NCI-H2029 treated with DMSO at 0.1 percent for 48 hours (cell line): ENCODE measurements at places on chromosomes 16 and 17.

DNA sequence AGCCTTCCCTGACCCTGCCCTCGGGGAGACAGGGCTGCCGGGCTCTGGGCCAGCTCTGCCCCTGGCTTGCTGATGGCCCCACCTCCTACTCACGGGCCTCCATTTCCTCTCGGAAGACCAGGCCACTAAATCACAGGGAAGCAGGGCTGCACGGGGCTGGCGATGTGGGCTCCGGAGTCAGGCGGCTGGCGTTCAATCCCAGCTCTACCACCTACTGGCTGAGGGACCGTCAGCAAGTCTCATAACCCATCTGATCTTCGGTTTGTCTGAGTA lies 113.4 kb downstream of the AMFR start:
- peak; percentile 79 for DNase-seq

- no peak for DNase-seq
Observed at GRCh38 chr16:79099716-79100115, 500.8 kb downstream of the MAF start.

DNA sequence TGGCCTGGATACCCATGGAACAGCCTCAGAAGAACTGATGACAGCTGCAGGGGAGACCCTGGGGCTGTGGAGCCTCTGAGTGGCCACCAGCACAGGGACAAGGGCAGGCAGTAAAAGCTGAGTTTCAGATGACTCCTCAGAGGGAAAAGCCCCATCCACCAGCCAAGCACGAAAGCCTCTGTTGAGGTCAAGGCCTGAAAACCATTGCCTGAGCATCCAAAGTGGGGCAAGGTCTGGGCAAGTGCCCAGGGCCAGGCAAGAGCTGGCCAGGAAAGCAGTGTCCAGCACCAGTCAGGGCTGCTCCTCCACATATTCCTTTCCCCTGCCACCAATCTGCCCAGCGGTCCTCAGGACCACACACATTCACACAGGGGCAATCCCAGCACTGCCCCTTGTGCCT lies 16.4 kb downstream of the ATP6V0D1 start:
- no peak for DNase-seq

DNA sequence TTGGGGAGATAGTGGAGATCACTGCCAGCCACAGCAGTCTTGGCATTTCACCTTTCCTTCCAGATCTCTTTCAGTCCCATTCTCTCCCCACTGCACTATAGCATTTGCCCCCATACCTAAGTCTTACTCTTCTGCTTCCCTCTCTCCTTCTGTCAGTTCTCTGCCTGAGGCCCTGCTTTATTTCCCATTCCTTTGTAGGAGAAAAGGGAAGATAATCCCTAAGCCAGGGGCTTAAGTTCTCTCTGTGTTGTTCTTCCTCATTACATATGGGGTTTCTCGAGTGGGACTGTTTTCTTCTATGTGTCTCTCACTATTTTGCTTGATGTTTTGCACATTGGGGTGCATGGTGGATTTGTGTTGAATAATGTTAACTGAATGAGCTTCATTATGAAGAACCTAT lies 6.4 kb downstream of the KDM6B start:
- DNase-seq, result no peak

- no peak for DNase-seq
Observed at GRCh38 chr16:47016700-47017133, 43.2 kb upstream of the DNAJA2 start.

GRCh38 chr17:81652906-81653771 lies 3.2 kb downstream of the PDE6G start:
- no peak for DNase-seq

GRCh38 chr16:85491798-85492294 lies 121.3 kb upstream of the GSE1 start:
- no peak for DNase-seq

DNA sequence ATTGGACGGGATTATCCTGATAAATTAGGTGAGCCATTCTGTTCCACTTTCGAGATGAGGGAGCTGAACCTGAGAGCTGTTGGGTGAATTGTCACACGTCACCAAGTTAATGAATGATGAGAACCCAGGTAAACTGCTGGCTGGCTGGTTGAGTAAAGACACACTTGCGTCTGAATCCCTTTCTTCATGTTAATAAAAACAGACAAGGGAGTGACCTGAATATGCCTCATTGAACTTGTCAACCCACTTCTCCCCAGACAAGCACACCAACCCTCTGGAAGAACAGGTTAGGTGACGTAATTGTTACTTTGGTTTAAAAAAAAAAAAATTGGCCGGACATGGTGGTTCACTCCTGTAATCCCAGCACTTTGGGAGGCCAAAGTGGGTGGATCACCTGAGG lies 400.9 kb upstream of the CDH5 start:
- no peak for DNase-seq

DNA sequence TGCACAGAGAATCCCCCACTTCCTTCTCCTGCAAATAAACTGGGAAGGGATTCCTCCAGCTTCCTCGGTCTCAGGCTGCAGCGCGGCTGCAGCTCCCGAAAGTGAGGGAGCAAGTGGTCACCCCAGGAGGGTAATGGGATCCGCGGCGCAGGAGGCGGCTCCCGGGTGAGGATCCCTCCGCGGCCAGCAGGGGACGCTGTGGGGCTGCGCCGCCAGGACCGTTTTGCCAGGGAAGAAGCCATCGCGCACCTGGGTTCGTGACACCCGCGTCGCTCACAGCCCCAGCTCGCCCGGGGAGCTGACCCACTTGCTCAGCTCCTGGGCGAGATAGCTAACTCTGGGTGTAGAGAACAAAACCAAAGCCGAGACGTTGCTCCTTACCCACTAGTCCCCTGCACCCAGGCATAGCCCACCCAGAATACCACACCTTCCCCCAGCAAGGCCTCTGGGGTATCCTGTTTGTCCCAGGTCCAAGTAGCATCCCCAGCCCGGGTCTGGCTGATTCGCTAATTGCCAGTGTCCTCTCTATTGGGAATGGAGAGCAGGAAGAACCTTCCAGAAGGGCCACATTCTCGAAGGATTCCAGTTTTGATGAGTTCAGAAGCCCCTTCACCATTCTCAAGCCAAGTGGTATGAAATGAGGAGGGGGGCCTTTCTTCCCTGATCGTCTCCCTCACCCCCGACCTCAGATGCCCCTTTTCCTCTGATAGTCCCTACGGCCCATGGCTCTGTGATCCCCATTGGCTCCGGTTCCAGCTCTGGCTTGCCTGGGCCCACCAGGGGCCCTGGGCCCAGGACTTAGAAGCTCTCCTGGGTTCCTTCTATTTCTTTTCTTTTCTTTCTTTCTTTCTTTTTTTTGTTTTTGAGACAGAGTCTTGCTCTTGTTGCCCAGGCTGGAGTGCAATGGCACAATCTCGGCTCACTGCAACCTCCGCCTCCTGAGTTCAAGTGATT lies 14.1 kb downstream of the CYGB start:
- no peak for DNase-seq

GRCh38 chr17:79508291-79508716 lies 102.5 kb downstream of the RBFOX3 start:
- DNase-seq, result no peak

GRCh38 chr17:77423589-77424451 lies 283.1 kb downstream of the SEC14L1 start:
- DNase-seq, result no peak

GRCh38 chr16:53561101-53561888 lies 58.3 kb upstream of the AKTIP start:
- no peak for DNase-seq

DNA sequence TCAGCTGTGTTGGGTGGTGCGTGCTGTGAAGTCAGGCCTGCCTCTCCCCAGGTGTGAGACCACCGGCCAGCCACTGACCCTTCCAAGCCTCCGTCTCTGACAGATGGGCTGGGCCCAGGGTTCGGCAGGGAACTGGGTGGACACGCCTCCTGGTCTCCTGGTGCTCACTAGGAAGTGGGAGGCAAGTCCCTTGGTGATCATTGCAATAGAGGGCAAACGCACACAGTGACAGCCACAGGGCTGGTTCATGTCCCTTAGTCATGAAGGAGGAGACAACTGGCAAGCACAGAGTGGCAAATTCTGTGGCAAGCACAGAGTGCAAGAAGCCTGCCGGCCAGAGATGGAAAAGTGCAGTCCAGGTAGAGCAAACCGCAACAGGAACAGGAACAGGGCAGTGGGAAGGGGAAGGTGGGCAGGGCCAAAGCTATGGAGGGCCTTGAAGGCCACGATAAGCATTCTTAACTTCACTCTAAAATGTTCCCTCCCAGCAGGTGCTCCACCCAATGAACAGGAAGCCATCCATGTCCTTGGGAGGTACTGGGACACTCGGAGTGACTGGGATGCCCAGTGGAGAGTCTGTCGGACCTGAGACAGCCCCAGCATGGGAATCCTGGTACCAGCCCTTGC lies 21.9 kb downstream of the USP7 start:
- no peak for DNase-seq

DNA sequence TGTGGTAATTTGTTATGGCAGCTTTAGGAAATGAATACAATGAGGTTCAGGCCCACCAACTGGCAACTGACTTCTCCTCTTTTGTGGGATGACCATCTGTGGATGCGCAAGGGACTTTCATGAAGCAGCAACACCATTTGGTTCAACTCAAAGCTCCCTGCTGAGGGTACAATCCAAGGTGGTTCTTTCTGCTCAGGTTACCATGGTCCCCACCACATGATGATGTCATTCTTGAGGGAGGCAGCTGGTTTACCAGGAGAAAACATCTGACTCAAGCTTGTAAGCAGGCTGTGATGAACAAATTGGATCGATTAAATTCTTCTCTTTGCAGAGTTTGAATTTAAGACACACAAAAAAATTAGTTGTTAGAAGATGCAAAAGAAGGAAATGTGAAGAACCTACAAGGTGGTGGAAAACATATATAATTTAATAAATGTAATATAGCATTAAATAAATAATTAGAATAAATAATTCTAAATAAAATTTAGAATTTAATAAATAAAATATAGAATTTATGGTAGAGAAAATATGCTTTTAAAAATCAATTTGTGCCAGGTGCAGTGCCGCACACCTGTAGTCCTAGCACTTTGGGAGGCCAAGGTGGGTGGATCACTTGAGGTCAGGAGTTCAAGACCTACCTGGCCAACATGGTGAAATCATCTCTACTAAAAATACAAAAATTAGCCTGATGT lies 67.6 kb upstream of the ANKFN1 start:
- no peak for DNase-seq

DNA sequence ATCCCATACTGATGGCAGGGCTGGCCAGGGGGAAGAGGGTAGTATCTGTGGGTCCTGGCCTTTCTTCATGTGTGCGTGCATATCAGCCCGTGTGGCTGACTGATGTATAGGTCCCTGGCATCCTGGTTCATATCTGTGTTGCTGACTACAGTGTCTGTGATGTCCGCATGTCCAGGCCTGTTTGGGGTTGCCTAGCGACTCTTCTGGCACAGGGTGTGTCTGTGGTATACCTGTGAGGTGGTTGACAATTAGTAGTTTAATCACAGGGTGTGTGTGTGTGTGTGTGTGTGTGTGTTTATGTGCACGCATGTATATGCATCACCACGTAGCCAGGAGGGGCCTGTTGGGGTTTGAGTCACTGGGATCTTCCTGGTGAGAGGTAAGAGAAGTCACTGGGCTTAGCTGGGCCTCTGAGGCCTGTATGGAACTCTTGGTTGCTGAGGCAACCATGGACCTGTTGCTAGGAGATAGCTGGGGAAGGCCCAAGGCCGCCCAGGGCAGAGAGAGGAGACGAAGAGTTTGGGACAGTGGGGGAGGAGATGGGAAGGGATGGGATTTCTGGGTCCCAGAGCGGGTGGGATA lies 603 bp upstream of the TMEM95 start:
- no peak for DNase-seq

GRCh38 chr17:37710344-37710886 lies 34.4 kb downstream of the HNF1B start:
- peak; percentile 93 for DNase-seq

GRCh38 chr16:75065149-75065505 lies 51.5 kb downstream of the LDHD start:
- no peak for DNase-seq

DNA sequence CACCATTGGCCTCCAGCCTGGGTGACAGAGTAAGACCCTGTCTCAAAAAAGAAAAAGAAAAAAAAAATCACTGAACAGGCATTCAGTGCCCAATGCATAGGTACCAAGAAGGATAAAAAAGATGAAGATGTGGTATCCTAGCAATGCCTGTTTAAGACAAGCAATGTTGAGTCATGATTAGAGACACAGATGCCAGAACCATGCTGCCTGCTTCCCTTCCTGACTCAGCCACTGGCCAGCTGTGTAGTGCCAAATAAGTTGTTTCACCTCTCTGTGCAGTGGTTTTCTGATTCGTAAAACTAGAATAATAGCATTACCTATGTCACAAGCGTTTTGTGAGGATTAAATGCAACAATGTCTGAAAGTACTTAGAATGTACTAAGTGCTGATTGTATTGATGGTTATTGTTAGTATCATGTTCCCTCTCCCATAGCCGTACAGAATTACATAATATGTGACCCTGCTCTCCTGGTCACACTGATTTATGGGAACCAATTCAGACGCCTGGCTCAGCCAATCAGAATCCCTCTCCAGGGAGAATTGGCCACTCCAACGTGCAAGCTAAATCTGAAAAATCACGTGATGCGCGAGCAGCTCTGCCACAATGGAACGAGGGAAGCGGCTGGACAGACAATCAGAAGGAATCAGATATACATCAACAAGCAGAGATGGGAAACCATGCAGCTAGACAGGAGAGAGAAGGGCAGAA lies 241.9 kb downstream of the SLC39A11 start:
- DNase-seq, result no peak

- no peak for DNase-seq
Observed at GRCh38 chr16:86100205-86101136, 201.5 kb downstream of the IRF8 start.

- no peak for DNase-seq
Observed at GRCh38 chr17:29357821-29358232, 32.3 kb upstream of the TAOK1 start.

DNA sequence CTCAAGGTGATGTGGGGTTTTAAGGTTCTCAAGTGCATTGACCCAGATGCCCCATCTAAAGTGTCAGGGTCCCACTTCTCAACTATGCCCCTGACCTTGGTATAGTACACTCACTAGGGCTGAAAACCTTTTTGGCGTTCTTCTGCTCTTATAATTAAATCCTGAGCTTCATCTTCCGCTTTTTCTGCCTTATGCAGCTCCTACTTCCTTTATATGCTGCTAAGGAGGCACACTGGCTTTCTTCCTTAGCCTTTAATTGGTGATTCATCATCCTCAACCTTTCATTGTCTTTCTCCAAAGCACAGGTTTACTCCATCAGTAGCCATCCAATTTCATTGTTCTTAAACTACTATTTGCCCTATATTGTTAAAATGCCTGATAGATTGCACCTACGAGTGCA lies 5.3 kb upstream of the NF1 start:
- no peak for DNase-seq
